ENCODE measurements at places on chromosomes 12 and 14.

DNA sequence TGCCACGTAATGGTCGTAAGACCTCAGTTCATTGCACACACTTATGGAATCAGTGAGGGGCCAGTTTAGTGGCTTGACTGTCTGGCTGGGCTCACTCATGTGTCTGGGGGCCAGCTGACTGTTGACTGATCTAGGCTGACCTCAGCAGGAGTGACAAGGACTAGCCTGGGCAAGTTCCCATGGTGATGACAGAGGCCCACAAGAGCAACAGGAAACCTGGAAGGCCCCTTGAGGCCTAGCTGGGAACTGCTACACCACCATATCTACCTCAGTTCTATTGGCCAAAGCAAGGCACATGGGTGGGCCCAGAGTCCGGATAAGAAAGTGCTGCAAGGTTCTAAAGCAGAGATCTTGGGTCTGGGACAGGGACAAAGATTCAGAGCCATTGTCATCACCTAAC lies 21.3 kb upstream of the RFLNA start:
- no peak for DNase-seq

DNA sequence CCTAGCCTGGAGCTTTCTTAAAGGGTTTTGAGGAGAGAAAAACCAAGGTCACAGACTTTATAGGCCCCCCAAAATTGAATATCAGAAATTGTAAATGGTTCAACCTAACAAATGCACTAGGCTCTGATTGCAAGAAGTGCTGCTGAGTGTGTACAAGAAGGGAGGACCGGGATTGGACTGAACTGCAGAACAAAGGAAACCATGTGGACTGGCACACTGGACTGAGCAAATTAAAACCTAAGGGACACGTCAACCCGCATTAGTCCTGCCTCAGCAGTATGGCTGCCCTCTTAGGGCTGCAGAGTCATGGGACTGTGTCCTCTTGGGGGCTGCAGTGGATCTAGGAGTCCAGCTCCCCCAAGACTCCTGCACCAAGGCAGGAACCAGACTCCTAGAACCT lies 842 bp upstream of the CISTR start:
- DNase-seq: no peak

DNA sequence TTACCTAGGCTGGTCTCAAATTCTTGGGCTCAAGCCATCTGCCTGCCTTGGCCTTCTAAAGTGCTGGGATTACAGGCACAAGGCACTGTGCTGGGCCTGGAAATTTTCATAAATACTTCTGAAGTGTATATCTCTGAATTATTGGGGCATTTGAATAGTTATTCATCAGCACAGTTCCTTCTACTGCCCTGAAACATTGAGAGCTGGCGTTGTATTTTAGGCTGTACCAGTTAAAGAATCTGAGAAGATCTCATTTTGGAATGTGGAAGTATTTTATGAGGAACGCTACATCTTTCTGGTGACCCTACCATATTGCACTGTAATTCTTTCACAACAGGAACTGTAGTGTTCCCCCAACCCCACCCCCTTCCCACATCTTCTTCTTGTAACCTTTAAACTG lies 349.0 kb upstream of the RGS6 start:
- no peak for DNase-seq

GRCh38 chr12:126355346-126355745 lies 1290.1 kb downstream of the AACS start:
- DNase-seq: no peak

Measured in CD4-positive, alpha-beta T cell treated with Interleukin-6 at 100 ng/mL for 8 hours (primary cell).